ENCODE measurements at places on chromosomes 16 and 17.

GRCh38 chr17:65548269-65548969, 13.0 kb downstream of the AXIN2 start:
- DNase-seq, result no peak

GRCh38 chr17:74445158-74445557, 13.3 kb downstream of the GPRC5C start:
- DNase-seq, result no peak

DNA sequence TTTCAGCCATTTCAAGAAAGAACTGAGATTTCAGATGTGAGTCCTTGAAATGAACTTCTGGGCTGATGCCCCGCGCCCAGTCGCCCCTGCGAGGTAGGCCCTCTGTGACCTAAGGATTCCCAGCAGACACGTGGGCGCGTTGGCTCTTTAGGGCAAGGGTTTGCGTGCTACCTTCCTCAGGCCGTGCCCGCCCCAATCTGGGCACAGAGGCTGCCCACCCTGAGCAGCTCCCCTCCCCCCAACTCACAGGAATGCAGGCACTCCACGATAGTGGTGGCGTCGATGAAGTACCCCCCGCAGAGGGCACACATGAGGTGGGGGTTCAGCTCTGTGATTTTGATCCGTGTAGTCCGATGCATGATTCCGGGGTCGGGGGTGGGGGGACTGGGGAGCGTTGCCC, 8.1 kb downstream of the PCGF2 start:
- DNase-seq, result no peak

GRCh38 chr16:90033387-90033786, 14.1 kb upstream of the DBNDD1 start:
- no peak for DNase-seq

DNA sequence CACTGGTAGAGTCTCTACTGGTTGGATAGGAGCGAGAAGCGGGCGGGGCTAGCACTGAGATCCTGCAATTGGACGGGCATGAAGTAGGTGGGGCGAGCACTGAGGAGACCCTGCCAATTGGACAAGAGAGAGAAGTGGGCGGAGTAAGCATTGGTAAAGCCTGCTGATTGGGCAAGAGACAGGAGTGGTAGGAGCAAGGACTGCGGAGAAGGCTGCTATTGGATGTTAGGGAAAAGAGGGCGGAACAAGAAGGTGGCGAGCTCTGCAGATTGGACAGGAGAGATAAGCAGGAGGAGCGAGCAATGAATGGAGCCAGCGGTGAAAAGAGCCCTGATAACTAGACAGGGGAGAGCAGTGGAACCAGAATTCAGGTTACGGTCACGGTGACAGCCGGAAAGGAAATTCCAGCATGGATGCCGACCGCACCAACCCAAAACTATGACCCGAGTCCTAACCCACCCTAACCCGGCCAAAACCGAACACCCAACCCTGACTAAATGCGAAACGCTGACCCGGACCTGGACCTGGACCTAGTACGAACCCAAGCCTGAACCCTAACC, 4.8 kb downstream of the SCGB1C2 start:
- DNase-seq, result peak; percentile 21
